ENCODE measurements at places on chromosomes 4 and X.
A peak's percentile ranks its signal among the peaks of the same experiment; 100 is the strongest.

DNA sequence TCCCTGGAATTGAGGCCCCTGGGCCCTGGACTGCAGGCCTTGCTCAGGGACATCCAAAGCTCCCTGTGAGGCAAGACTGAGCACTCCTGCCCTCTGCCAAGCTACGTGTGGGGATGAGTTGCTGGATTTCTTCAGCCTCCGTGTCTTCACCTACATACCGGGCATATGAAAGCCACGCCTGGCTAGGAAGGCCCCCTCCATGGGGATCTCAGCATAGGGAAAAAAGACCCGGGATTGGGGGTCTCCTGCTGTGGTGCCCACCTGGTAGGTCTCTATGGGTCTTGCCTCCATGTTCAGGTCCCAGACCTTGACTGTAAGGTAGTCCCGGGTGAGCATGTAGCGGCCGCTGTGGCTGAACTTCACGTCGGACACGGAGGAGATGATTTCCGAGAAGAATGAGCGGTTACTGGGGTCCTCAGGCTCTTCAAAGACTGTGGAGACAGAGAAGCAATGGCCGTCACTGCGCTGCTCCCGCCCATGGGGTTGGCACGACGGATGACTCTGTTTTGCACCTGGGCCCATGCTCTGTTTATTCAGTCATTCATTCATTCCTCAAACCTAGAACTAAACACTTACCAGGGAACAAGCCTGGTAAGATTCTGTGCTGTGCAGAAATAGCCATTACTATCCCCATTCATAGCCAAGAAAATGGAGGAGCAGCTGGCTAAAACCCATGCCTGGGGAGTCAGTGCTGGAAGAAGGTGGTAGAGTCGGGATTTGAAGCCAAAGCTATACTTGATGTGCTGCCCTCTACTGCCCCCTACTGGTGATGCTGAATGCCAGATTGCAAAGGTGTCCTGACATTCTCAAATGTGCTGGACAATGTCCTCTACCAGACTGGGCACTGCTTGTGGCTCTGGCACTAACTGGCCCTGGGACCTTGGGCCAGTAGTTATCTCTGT, 63.9 kb downstream of the WFS1 start:
- DNase-seq, result no peak

- no peak for DNase-seq
Measured at GRCh38 chr4:76830964-76831703, 66.8 kb downstream of the SOWAHB start.

DNA sequence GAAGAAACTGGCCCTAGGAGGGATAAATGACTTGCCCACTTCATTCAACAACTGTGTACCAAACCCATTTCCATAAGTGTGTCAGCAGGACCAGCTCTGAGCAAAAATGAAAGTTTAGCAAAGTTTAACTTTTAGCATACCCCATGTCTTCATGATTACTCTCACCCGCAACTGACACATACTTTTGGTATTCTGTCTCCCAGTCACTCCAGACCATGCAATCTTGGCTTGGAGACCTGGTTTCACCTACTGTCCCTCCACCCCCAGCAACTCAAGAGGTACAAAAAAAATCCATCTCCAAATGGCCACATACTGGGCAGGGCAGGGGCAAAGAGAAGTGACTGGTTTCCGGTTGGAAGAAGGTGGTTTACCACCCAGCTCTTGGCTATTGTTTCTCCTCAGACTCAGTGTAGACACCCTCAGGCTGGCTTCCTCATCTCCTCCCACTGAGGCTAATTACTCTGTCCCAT, 79.8 kb downstream of the RLIM start:
- DNase-seq, result no peak

DNA sequence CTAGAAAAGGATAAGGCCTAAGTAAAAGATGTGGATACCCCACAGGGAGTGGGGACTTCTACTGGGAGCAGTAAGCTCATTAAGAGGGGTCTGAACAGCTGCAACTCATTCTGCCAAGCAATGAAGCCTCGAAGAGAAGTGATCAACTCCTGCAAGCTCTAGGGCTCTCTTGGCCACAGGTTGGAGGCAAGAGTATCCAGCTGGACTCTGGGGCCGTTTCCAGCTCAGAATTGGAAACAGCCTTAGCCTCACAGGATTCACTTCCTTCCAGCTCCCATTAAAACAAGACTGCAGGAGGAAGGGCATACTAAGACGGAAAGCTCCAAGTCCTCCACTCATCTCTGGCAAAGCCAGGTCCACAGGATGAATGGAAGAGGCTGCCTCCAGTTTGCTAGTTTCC, 126.3 kb downstream of the ATG4A start:
- DNase-seq, result no peak

DNA sequence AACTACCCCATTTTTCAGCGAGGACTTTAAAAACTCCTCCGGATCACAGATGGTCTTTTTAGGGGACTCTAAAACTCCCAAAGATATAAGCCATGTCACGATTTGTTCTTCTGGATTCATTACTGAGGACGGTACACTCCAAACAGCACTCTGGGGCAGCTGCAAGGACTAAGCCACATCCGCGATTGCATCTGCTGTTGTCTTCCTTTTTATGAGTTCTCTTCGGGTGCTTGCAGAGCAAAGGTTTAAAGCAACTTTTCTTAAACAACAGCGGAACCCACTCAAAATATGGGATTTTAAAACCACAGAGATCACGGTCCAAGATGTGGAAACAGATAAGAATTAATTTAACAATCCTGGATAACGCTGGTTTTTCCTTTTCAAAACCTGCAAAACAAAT, at the start of gene ARHGEF6:
Gene ARHGEF6, minus strand, starts transcription at position 170 of the 400 bp plus-strand sequence. Its CDS starts 50 bp downstream, at position 120.
- DNase-seq, result peak; percentile 62

GRCh38 chrX:136619899-136620505, 28.0 kb upstream of the CD40LG start:
- DNase-seq, result no peak

- no peak for DNase-seq
Measured at GRCh38 chrX:108304210-108304609, 134.0 kb downstream of the COL4A6 start.

- DNase-seq, result no peak
Measured at GRCh38 chrX:103540145-103540544, 20.9 kb upstream of the RAB40A start.

DNA sequence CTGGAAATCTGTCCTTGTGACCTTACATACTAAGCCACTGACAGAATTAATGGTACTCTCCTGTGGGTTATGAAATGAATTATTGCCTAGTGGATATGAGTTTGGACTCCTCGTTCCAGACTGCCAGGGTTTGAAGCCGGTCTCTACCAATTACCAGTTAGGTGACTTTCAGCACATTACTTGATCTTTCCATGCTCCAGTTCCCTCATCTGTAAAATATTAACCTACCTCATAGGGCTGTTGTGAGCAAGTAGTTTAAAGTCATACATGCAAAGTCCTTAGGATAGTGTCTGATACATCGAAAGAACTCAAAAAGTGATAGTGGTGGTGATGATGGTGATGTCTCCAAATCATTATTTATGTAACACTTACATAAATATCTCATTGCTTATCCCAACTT, 373.5 kb upstream of the ARX start:
- no peak for DNase-seq

GRCh38 chrX:41313419-41313818, 20.5 kb upstream of the DDX3X start:
- DNase-seq, result no peak

GRCh38 chr4:184958127-184958922, 60.0 kb upstream of the HELT start:
- DNase-seq, result peak; percentile 40

DNA sequence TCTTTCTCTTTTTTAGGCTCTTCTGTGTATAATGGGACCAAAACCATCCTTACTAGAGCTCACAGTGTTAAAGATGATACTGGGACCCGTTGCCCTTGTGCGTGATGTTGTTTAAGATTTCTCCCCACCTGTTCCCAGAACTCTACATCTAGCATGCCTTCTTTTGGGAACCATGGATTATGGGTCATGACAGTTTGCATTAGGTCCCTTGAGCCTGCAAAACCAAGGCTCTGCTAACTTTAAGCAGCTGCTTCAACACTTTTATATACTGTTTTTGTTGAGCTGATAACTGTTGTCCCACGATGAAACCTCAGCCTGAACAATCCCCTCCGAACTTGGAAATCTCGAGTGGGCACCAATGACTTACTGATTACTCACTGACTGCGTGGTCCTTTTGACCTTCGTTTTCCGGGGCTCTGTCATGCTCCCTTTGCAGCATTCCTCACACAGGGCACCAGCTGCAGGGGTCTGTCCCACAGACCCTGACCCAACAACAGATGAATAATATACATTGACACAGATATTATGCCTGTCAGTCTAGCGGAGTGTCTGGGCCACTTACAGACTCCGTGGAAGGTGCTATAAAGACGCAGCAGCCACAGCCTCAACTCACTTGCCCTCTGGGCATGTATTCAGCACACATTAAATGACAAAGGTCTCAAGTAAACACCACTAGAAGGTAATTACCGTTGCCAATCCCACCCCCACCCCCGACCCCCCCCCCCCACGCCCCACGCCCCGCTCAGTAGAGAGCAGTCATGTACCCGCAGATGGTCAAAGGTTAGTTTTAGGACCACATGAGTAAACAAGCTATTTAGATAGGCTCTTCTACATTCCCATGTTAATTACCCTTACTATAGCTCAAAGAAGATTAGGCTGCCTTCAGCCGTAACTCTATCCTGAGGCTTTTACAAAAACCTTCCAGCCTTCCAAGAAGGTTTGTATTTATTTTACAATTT, 162.0 kb upstream of the WDFY3 start:
- DNase-seq, result no peak

DNA sequence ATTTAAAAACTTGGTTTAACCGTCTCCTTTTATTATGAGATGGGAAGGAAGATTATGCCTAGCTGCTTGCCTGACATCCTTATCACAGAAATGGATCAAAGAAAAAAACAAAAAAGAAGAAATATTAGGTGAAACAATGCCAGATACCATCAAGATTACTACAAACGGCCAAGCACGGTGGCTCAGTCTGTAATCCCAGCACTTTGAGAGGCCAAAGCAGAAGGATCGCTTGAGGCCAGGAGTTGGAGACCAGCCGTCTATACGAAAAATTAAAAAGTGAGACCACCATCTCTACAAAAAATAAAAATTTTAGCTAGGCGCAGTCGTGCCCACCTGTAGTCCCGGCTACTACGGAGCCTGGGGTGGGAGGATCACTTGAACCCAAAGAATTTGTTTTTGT, 2.3 kb downstream of the FRYL start:
- DNase-seq, result no peak

GRCh38 chr4:143692241-143692640, 8.2 kb downstream of the FREM3 start:
- DNase-seq, result no peak

DNA sequence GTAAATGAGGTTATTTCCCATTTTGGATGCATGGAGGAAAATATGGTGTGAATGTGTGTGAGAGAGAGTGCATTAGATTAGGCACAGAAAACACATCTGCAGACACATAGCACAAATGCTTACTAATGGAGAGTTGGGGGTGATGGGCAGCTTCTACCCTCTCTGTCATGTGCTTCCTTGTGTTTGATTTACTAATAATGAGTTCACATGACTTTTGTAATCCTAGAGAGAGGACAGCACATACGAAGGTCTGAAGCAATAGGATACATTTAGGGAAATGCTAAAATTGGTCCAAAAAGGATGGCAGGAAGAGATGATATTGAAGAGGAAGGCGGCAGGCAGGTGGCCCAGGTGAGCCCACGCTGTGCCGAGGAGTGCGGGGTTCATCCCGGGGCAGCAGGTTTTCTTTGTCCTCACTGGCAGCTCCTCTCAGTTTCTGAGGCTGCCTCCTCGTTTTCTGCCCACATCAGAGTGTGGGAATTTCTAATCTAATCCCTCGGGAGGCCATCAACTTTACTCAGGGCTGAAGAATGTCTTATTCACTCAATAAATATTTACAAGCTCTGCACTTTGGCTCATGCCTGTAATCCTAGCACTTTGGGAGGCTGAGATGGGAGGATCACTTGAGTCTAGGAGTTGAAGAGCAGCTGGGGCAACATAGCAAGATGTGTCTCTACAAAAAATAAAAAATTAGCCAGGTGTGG, 15.9 kb upstream of the MAP9 start:
- no peak for DNase-seq

DNA sequence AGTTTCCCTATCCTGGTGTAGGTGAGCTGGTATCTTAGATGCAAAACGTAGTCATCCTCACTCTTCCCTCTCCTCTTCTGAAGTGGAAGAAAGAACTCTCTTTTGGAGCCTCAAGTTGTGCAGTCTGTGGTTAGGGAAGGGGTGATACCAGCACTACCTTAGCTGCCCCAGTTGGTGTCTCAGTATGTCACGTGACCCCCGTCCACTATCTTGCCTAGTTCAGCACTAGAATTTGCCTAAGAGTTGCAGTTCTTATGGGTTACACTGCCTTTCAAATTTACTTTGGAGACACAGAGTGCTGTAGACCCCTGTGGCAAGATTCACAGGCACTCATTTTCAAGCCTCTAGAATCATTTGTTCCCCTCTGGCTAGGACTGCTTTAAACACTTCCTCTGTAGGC, 322.8 kb upstream of the EDA2R start:
- no peak for DNase-seq

DNA sequence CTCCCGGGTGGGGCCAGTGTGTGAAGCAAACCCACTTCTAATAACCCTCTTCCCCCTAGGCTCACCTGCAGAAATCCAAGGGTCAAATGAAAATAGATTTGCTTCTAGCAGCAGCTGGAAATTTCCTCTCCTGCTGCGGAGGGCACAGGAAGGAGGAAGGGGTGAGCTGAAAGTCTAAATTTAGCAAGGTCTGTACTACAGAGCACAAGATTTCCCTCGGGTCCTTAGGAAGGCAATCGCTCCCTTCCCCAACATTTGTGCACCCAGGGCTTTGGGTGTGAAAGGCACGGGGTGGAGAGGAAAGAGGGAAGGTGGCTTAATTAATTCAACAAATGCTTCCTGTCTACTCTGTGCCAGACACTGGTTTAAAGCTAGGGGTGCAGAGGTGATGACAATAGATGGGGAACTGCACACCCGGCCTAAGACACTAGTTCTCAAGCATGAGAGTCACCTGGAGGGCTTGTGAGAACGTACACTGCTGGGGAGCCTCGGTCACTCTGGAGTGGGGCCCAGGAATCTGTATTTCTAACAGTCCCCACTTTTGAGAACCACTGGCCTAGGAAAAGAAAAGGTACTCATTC, 204.4 kb downstream of the NSUN7 start:
- DNase-seq, result no peak

DNA sequence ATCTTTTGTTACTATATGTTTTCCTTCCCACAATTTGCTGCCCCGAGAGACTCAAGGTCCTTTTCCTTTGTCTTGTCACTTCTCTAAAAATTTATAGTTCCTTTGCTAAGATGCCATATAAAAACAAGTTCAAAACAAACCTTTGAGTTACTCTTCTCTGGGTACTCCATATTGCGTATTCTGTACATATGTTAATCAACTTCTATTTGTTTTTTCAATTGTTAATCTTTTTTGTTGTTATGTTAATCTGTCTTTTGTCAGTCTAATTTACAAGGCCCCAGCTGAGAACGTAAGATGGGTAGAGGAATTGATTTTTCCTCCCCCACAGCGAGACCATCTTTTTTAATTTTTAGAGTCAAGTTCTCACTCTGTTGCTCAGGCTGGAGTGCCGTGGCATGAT, 7.2 kb upstream of the PPEF2 start:
- DNase-seq, result no peak

DNA sequence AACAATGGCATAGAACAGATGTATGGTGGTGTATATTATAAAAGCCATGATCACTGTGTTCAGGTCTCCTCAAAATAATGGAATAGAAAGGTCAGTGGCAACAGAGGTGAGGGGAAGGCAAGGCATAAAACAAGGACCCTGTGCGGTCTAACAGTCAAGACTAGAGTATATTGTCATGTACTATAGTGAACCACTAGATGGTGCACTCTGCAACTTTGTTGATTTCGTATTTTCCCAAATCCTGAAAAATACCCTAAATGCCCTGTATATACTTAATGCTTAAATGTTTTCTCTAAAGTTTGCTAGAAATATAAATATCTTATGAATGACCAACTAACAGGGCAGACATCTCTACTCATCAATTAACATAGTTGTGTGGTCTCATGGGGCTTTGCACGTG, 453.0 kb downstream of the PCDH11X start:
- no peak for DNase-seq
